ENCODE measurements at places on chromosomes 12 and 14.

DNA sequence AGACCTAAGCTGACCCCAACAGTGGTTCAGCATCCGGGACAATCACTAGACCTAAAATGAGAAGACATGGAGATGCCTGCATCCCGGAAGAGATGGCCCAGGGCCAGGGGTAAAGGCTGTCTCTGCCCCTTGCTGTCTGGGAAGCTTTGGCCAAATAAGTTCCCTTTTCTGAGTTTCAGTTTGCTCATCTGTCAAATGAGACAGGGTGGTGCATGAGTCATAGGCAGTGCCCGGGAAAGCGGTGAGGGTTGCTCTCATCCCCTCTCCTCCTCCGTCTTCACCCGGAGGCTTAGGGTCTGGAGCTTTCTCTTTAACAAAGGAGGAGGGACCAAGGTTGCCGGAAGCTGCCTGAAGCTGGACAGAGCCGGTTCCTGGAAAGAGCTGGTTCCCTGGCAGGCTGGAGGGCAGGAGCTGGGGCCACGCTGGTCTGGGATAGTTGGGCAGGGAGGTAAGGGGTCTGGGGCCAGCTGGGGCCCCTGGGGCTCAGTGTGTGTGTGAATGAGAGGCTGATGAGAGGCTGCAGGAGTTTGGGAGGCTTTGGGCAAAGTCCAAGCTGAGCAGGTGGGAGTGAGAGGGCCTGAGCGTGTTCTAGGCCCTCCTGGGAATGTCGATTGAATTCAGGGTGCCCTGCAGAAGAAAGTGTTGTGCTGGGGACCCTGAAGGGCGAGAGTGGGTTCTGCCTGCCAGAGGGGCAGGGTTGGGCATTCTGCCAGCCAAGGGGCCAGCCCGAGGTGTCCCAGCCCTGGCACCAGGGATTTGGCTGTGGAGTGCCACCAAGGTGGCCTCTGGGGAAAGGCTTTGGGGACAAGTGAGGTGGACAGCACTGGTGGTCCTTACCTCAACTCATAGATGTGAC, at the start of gene SDSL:
Gene SDSL (plus strand): TSS at position 351 of the 856 bp plus-strand sequence. CDS start 5,603 bp downstream, outside the sequence.
- peak within 1 kb of the TSS; percentile 79 for H3K27ac ChIP-seq
- H3K27me3 ChIP-seq: peaks cover 4% of the 10 kb centered on the region
- H3K4me3 ChIP-seq: peak within 1 kb of the TSS; percentile 81

DNA sequence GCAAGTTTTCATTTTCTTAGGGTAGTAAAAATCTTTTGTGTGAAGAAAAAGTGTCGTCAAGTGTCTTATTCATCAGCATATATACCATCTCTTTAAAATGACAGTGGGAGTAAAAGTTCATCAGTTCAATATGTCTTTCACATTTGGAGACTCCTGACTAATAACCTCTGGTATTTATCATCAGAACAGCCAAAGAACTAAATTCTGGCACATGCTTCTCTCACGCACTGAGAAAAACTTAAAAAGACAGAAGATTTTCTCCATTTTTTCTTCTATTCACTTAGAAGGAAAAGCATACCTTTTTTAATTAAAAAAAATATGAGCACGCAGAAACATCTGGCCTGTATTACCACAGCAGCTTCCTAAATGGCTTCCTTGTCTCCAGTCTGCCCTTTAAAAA, 265.7 kb downstream of the AKAP6 start:
- no peaks in the 10 kb centered on the region for H3K36me3 ChIP-seq
- no peaks in the 10 kb centered on the region for H3K4me1 ChIP-seq
- DNase-seq: no peak
- H3K4me3 ChIP-seq: no peak overlapping the region
- no peak overlapping the region for H3K27ac ChIP-seq

DNA sequence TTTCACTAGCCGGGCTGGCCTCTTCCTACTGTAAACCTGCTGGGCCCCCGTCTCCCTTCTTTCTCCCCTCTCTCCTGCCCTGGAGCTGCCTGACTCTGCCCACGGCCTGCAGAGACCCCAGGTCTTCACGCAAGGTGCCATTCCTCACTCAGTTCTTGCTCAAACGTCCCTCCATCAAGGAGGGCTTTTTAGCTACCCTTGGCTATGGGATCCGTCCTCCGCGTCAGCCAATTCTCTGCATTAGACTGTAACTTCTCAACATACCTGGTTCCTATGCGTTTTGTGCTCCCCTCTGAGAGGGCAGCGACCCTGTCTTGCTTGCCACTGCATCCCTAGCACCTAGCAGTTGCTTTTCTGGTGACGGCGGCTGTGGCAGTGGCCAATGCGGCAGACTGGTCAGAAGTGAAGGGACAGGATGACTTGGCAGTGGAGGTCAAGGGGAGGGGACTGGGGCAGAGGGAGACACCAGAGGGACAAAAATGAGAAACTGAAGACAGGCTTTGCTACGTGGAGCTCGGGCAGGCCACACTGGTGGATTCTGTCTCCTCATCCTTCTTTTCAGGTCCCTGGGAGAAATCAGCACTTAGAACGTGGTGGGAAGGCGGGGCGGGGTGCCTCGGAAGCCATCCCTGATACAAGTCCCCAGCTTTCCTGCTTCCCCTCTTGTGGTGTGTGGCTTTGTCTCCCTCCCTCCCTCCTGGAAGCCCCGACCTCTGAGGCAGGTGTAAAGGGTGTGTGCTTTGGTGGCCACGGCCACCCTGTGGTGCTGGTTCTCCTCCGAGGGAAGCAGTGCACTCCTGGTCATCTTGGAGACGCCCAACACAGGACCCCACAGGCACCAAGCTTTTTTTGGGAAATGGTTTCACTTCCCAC, 1.8 kb downstream of the B3GNT4 start:
- H3K36me3 ChIP-seq: peaks cover 13% of the 10 kb centered on the region
- no peaks in the 10 kb centered on the region for H3K4me1 ChIP-seq

DNA sequence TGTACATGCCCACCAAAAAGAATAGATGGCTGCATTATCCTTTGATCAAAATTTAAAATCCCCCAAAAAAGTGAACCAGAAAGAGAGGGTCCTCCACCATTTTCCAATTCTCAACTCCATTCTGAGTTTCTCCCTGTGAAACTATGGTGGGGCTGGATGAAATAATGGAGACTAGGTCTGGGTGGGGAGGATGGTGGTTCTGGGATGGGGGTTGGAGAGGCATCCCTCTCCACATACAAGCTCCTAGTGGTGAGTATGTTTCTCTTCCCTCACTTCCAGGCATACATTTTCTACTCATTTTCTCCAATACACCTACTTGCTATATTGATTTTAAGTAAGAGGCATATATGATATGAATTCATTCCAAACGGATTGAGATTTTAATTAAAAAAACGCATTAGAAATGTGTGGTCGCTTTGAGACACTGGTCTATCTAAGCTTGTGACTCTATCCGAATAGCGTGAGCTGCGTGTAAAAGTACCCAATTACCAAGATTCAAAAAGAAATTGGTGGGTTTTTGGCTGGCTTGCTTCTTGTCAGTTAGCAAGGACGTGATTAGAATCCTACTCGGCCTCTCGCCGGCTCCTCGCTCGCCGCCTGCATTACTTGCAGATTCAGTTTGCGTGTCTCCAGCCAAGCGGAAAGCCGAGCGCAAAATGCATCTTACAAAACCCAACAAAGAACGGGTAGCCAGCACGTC, 3.4 kb downstream of the ASCL1 start:
- peaks cover 90% of the 10 kb centered on the region for H3K27me3 ChIP-seq
- no peak overlapping the region for H3K4me3 ChIP-seq
- H3K27ac ChIP-seq: no peak overlapping the region
- no peak for DNase-seq
- peaks cover 5% of the 10 kb centered on the region for H3K36me3 ChIP-seq

GRCh38 chr14:67851785-67852410, 32.3 kb downstream of the RAD51B start:
- H3K36me3 ChIP-seq: peaks cover 3% of the 10 kb centered on the region
- peaks cover 6% of the 10 kb centered on the region for H3K27me3 ChIP-seq
- no peaks in the 10 kb centered on the region for H3K4me1 ChIP-seq
- H3K4me3 ChIP-seq: no peak overlapping the region
- H3K27ac ChIP-seq: no peak overlapping the region

Measured in activated T-helper 1 cell treated with anti-CD3 and anti-CD28 coated beads, Interleukin-12 subunit alpha, Interleukin-12 subunit beta, Interleukin-2, Interleukin-4 antibody, amounts not matched to agents 30 ng/mL and 10 ng/mL and 1 ng/mL, durations not matched to agents 14 hours and 24 hours and 36 hours (primary cell).